ENCODE measurements at places on chromosomes 12 and 14.

- no peak for DNase-seq
Observed at GRCh38 chr14:40983604-40984003, 623.1 kb upstream of the LRFN5 start.

GRCh38 chr12:39772821-39773259 is 153.2 kb upstream of the ABCD2 start:
- no peak for DNase-seq

DNA sequence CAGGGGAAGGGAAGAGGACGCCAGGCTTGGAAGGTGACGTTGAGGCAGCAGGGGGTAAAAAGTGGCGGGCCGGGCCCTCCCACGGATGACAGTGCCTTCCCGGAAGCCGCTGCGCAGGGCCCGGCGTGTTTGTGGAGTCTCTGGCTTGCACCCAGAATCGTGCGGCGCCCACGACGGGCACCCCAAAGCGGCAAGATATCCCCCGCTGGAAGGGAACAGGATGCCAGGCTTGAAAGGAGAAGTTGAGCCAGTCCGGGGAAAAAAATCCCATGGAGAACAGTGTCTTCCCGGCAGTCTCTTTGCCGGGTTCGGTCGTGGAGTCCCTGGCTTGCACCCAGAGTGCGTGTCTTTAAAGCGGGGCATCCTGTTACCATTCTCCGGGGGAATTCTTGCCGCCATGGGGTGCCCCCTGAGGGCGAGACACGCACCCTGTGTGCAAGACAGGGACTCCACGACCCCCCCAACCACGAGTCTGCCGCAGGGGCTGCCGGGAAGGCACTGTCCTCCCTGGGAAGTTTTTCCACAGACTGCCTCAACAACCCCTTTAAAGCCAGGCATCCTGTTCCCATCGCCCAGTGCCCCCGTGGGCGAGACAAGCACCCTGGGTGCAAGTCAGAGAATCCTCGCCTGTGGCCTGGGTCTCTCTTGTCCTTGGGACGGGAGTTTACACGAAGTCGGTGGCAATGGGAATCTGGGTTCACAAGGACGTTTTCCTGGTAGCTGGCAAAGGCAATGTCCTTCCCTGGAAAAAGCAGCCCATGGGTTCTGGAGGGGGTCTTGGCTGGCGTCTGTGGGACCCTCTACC is 156.1 kb upstream of the ALG10B start:
- DNase-seq: no peak

DNA sequence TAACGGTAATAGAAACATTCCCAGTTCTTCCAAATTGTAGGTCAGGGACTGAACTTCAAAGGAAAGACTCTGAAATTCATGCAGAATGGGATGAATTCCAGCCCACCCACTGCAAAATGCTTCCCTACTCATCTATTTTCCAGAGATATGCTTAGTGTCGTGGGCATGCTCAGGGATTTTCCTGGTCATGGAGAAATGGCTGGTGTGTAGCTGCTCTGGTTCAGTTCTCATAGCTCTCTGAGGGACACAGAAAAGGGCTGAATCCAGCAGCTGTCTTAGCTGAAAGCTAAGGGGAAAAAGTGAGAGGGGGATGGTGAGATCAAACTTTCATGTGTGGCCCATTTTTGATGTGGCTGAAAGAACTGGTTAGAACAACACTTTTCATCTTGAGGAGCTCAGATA is 72.9 kb upstream of the KRAS start:
- no peak for DNase-seq

GRCh38 chr12:108823804-108824203 is 33.6 kb downstream of the SSH1 start:
- DNase-seq: no peak

DNA sequence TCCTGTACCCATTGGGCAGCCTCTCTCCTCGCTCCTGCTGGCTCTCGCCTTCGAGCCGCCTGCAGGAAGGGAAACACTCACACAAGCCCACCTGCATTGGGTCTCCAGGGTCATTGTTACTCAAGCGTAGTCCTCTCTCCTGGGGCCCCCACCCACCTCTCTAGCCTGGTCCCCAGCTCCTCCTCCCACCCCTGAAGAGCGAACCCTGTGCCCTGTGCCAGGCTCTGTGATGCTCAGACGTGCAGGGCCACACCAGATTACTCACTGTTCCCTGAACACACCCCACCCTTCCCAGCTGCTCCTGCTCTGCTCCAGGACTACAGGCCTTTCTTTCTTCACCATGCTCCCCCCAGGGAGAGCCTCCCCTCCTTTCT is 88.1 kb downstream of the NINJ2 start:
- no peak for DNase-seq

DNA sequence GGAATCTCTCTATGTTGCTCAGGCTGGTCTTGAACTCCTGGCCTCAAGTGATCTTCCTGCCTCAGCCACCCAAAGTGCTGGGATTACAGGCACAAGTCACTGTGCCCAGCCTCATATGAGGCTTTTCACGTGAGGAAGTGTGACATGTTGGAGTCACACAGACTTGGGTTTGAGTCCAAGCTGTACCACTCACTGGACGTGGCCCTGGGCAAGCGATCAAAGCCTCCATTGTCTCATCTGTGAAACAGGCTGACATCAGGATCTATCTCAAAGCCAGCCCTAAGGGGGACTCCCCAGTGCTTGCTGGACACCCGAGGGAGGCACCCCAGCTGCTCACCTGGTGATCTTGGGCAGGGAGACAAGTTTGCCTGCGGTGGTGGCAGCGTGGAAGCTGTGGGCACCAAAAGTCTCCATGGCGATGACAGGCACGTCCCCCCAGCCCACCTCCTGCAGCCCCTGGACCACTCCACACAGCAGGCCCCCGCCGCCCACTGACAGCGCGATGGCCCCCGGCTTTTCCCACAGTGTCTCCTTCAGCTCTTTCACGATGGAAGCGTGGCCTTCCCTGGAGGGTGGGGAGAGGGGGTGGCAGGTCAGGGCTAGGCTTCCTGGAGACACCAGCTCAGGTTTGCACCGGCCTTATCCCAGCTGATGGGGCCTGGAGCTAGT is 6.7 kb downstream of the SDS start:
- no peak for DNase-seq

DNA sequence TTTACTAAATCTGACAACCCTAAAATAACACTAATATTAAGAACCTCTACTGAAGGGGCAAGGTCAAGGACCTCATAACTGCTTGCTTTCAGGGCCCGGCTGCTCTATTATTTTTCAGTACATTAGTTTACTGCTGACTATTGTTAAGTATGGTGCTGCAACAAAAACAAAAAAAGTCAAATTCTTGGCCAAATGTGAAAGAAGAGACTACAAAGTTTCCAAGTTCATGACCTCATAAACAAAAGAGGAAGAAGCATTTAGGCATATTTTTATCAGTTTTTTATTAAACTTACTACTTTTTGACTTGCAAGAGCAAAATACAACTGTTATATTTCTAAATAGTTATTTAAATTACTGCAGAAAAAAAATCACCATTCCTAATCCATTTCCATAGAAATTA is 109.8 kb upstream of the GPHB5 start:
- no peak for DNase-seq

GRCh38 chr12:108542320-108542719 is 18.7 kb downstream of the SART3 start:
- no peak for DNase-seq

- no peak for DNase-seq
Observed at GRCh38 chr14:32986791-32987540, 48.3 kb downstream of the NPAS3 start.

DNA sequence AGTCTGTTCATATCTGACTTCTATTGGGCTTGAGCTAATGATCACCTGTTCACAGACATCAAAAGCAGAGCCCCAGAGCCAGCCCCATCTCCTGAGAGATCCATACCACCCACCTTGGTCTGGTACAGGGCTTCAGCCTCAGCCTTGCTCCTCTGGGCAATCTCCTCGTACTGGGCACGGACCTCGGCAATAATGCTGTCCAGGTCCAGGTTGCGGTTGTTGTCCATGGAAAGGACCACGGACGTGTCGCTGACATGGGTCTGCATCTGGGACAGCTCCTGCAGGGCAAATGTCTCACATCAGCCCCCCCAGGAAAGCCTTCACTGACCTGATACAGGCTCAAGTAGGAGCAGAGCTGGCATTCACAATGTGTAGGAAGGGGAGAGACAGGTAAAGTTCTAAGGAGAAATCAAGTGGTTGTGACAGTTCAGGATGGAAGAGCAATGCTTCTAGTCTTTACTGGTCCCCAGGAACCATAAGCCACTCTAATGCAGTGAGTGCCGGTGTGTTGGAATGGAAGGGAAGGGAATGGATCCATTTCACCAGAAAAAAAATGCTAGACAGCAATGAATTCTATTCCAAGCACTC is 5.2 kb downstream of the KRT4 start:
- DNase-seq: no peak

- no peak for DNase-seq
Observed at GRCh38 chr12:121767525-121768016, 25.9 kb downstream of the RHOF start.

DNA sequence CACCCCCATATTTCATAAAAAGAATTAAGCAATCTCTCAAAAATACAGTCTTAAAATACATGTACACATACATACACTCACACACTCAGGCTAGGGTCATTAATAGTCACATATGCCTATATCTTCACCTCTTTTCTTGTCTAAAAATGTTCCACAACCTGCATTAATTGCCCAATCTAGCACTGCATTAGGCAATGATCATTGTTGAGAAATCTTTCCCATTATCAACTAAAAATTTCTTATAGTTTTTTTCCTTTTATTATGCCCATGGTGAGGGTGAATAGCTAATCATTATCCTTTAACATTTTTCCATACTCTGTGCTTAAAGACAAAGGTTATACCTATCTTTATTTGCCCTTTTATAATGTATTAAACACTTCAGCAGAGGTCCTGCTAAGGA is 38.3 kb downstream of the FSCB start:
- DNase-seq: no peak

GRCh38 chr12:104275689-104276088 is 27.9 kb upstream of the EID3 start:
- no peak for DNase-seq

- no peak for DNase-seq
Observed at GRCh38 chr14:22180045-22180444, 409.0 kb downstream of the DAD1 start.

DNA sequence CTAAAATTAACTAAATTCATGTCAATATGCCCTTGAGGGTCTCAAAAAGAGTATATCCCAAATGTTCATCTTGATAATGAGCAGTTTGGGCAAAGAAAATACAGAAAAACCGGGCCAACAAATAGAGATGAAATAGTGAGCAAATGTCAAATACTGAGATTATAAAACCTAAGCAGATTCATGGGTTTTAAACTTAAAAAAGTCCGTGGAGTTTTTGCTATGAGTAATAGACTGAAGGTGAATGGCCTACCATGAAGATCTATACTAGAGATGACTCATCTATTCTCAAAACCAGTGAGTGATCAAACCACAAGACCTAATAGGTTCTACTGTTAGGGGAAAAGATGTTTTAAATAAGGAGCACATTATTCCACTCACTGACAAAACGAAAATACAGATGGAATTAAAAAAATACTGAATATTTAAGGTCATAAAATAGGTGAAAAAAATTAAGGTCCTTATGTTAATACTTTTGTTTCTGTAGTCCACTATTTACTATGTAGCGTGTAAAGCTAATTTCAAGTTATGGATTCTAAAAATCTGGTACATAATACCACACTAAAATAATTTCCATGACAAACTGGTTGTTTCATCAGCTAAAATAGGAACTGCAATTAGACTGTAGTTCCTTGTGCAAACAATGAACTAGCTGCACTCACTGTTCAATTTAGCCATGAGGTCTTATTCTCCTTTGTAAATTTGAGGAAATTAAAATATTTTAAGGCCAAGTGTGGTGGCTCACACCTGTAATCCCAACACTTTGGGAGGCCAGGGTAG is 5.0 kb downstream of the HNRNPC start:
- no peak for DNase-seq

DNA sequence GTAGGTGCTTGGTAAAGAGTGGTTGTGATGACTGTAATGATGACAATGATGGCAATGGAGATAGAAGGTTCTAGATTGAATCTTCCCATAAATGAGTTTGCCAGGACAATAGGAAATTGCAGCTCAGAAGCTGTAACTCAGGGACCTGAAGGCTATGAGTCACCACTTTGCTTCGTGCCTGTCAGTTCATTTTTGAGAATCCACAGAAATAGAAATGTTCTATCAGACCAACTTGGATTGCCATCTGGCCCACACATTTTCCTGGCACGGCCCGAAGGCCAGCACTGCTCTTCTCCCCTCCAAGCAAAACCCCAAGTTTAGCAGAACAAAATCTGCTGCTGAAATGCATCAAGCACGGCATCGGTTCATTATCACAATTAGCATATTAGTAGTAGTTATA is 1127.0 kb downstream of the BCL11B start:
- no peak for DNase-seq

GRCh38 chr12:99920353-99920960 is 64.3 kb downstream of the ANKS1B start:
- no peak for DNase-seq
